ENCODE measurements at places on chromosomes 7 and 10. TPM values are rescaled to one million over a fixed set of nuclear protein-coding genes. Genes with fewer than 3 reads are reported as not detected.

The UPK3B gene
- 1.2 TPM for total RNA-seq

DNA sequence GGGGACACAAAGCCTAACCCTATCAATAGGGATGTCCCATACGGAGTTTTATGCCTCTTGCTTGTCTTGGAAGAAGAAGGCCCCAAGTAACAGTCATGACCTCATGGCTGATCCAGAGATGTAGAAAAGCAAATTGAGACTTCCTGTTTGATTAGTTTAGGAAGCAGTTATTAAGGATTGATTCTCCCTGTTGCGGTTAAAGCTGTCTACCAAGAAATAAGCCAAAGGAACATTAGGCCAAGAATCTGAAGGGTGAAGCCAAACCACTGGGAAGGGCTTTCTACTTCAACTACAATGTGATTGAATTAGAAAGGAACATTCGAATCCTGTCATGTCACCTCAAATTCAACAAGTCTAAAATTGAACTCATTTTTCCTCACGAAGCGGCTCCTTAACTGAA, 60.5 kb upstream of the AGBL3 start:
- no peak for DNase-seq
- no peak overlapping the region for H3K4me3 ChIP-seq
- no peak overlapping the region for H3K27ac ChIP-seq
- peaks cover 2% of the 10 kb centered on the region for H3K4me1 ChIP-seq
- no peaks in the 10 kb centered on the region for H3K36me3 ChIP-seq
- H3K27me3 ChIP-seq: no peaks in the 10 kb centered on the region

- H3K27ac ChIP-seq: peak overlapping the region; percentile 30
- no peak for DNase-seq
- H3K27me3 ChIP-seq: no peaks in the 10 kb centered on the region
- peaks cover 5% of the 10 kb centered on the region for H3K4me1 ChIP-seq
- H3K36me3 ChIP-seq: peaks cover 56% of the 10 kb centered on the region
Observed at GRCh38 chr10:74107391-74107790, 43.2 kb downstream of the AP3M1 start.

GRCh38 chr7:49433794-49434193, 339.6 kb upstream of the VWC2 start:
- H3K27ac ChIP-seq: no peak overlapping the region
- no peaks in the 10 kb centered on the region for H3K27me3 ChIP-seq
- H3K4me1 ChIP-seq: no peaks in the 10 kb centered on the region
- H3K4me3 ChIP-seq: no peak overlapping the region
- no peaks in the 10 kb centered on the region for H3K36me3 ChIP-seq

DNA sequence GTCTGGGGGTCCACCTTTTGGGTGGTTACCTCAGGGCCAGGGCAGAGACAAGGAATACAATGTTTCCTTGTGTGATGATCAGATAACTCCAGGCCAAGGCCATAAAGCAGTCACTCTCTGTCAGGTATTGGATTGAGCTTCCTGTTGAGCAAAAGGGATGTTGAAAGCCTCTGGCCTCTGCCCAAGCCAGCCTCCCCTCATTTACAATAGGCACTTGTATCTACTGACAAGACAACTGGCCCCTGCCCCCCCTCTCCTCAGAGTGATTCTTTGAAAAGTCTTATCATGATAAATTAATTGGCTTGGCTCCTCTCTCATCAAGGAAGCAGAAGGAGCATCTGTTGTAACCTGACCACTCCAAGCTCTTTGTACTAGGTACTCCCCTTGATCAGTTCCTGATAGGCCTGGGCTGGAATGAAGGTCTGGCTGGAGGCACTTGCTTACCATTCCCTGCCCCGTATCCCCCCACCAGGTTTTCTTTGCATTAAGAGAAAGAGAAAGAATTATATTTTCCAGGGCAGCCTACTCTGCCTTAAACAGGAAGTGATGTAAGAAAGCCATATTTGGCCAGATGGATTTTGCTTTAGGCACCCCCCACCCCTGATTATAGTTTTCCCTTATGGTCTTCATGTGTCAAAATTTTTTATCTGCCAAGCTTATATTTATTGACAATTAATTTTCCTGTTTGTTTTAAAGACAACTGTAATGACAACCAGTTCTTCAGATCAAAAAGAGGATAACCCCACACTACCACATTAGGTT, 42.1 kb upstream of the HPS1 start:
- H3K27me3 ChIP-seq: peaks cover 8% of the 10 kb centered on the region
- no peaks in the 10 kb centered on the region for H3K36me3 ChIP-seq
- no peak overlapping the region for H3K4me3 ChIP-seq
- H3K4me1 ChIP-seq: no peaks in the 10 kb centered on the region

- peak overlapping the region; percentile 69 for H3K27ac ChIP-seq
- DNase-seq: no peak
- no peaks in the 10 kb centered on the region for H3K27me3 ChIP-seq
- H3K36me3 ChIP-seq: peaks cover 18% of the 10 kb centered on the region
- H3K4me3 ChIP-seq: no peak overlapping the region
- peaks cover 6% of the 10 kb centered on the region for H3K4me1 ChIP-seq
Observed at GRCh38 chr7:21580073-21580521, 37.3 kb downstream of the DNAH11 start.

DNA sequence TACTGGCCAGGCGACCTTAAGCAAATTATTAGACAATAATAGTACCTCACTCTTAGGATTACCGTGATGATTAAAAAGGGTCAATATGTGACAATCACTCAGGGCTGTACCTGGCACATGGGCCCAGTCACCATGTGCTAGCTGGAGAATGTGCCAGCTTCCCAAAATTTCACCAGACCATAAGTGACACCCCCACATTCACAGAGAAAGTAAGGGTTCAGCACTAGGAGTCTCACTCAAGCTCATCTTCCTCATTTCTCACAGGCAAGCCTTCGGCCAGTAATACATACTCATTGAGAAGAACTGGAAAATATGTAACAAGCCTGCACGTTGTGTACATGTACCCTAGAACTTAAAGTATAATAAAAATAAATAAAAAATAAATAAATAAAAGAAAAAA, 22.4 kb upstream of the C10orf71 start:
- peaks cover 4% of the 10 kb centered on the region for H3K4me1 ChIP-seq
- H3K27me3 ChIP-seq: no peaks in the 10 kb centered on the region
- no peaks in the 10 kb centered on the region for H3K36me3 ChIP-seq
- DNase-seq: no peak

Measured in activated CD4-positive, alpha-beta T cell treated with anti-CD3 and anti-CD28 coated beads, Interleukin-2, amount 10 ng/mL, durations not matched to agents 24 days and 14 days (primary cell).